ENCODE measurements at places on chromosomes 13 and 19. TPM values are rescaled to one million over a fixed set of nuclear protein-coding genes. Genes with fewer than 3 reads are reported as not detected.

- H3K4me3 ChIP-seq, result no peak overlapping the region
- H3K27ac ChIP-seq, result no peak overlapping the region
- H3K36me3 ChIP-seq, result no peaks in the 10 kb centered on the region
- H3K27me3 ChIP-seq, result no peaks in the 10 kb centered on the region
- peaks cover 11% of the 10 kb centered on the region for H3K4me1 ChIP-seq
These were observed 34.2 kb downstream of the GJA3 start for GRCh38 chr13:20126541-20127261.

ODAD3 gene
- 2.2 TPM for total RNA-seq

GRCh38 chr13:42597505-42597904, 23.6 kb downstream of the TNFSF11 start:
- no peak overlapping the region for H3K4me3 ChIP-seq
- H3K27me3 ChIP-seq, result no peaks in the 10 kb centered on the region
- no peaks in the 10 kb centered on the region for H3K36me3 ChIP-seq
- no peak for DNase-seq
- no peaks in the 10 kb centered on the region for H3K4me1 ChIP-seq

DNA sequence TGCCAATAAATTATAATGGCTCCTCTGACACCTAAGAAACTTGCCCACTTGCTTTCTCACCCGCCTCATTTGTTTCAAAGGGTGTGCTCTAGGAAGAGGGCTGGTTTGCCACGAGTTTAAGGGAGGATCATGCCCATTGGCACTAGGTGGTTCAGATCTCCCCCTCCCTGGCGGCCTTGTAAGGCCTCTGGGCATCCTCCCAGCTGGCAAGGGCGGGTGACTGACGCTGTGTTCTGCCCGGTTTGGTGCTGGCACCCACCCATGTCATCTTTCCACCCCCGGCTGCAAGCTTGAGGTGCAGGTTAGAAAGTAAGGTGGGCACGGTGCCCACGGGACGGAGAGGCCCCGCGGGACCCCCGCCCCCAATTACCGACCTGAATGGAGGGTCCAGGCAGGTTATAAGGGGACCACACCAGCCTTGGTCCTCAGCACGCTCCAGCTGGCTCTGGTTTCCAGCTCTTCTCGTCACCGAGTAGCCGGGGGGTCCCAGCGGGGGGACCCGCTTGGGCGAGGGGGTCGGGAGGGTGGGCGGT, 90.4 kb downstream of the PTPRS start:
- no peak overlapping the region for H3K4me3 ChIP-seq
- H3K36me3 ChIP-seq, result peaks cover 7% of the 10 kb centered on the region
- peak; percentile 93 for DNase-seq
- no peak overlapping the region for H3K27ac ChIP-seq
- no peaks in the 10 kb centered on the region for H3K4me1 ChIP-seq

DNA sequence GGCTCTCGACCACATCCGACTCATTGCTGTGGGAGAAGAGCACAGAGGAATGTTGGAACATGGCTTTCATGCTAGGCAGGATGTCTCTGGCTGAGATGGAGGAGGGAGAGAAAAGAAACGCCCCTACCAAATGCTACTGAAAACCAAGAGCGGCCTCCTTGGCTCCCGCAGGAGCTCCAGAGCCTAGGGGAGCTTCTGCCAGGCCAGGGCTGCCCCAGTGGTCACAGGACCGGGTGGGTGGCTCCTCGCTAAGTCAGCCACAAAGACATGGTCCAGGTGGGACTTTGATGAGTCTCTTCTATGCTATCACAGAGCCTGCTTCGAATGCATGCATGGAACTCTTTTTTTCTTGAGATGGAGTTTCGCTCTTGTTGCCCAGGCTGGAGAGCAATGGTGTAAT, 6.7 kb downstream of the LONP1 start:
- peaks cover 53% of the 10 kb centered on the region for H3K36me3 ChIP-seq
- H3K27ac ChIP-seq, result no peak overlapping the region
- DNase-seq, result no peak
- no peak overlapping the region for H3K4me3 ChIP-seq
- no peaks in the 10 kb centered on the region for H3K27me3 ChIP-seq

DNA sequence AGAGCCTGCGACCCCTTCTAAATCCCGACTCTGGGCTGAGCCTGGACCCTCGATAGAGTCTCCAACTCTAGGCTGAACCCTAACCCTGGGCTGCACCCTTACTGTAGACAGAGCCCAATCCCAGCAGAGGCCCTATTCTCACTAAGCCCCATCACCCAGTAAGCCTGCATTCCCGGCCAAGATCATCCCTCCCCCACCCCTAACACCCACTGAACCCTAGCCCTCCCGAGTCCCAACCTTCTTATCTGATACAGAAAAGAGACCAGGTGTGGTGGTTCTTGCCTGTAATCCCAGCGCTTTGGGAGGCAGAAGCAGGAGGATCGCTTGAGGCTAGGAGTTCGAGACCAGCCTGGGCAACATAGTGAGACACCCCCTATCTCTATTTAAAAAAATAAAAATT, 2.6 kb upstream of the TNFAIP8L1 start:
- H3K4me1 ChIP-seq, result peaks cover 30% of the 10 kb centered on the region
- no peak overlapping the region for H3K27ac ChIP-seq
- no peak overlapping the region for H3K4me3 ChIP-seq
- no peak for DNase-seq
- H3K27me3 ChIP-seq, result no peaks in the 10 kb centered on the region

GRCh38 chr19:48624067-48624594, 4.8 kb downstream of the SPHK2 start:
- no peaks in the 10 kb centered on the region for H3K27me3 ChIP-seq
- peak overlapping the region; percentile 59 for H3K27ac ChIP-seq
- H3K36me3 ChIP-seq, result no peaks in the 10 kb centered on the region
- peak overlapping the region; percentile 65 for H3K4me3 ChIP-seq
- peaks cover 22% of the 10 kb centered on the region for H3K4me1 ChIP-seq

DNA sequence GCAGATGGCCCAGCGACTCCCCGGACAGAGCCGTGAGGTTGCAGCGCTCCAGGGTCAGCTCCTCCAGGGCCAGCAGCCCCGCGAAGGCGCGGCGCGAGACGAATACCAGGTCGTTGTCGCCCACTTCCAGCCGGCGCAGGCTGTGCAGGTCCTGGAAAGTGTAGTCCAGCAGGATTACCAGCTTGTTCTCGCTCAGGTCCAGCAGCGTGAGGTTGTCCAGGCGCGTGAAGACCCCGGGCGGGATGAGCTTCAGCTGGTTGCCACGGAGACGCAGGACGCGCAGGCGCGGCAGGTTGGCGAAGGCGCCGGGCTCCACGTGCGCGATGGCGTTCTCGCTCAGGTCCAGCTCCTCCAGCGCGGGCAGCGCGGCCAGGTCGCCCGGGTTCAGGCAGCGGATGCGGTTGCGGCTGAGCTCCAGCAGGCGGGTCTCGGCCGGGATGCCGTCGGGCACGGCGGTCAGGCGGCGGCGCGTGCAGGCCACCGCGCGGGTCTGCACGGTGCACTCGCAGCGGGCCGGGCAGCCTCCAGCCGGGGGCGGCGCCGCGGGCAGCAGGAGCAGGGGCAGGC, 9.3 kb upstream of the PEAK3 start:
- no peaks in the 10 kb centered on the region for H3K4me1 ChIP-seq
- H3K4me3 ChIP-seq, result no peak overlapping the region
- no peaks in the 10 kb centered on the region for H3K36me3 ChIP-seq
- H3K27me3 ChIP-seq, result peaks cover 42% of the 10 kb centered on the region
- DNase-seq, result no peak

RSPH6A gene
- total RNA-seq, result not detected

DNA sequence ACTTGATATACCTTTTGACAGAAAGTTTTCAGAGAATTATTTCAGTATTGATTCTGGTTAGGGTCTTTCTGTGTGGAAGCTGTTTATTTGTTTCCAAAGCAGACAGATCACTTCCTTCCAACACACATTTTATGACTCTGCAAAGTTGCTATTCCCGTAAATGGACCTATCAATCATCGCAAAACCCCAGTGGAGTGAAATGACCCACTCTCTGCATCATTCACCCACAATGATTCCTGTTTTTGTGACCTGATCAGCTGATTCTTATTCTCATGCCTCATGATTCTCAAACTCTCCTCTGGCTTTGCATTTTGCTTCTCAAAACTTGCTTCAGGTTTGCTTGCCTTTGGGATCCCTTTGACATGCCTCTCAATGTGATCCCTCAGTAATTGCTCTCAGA, 453.7 kb downstream of the PCDH17 start:
- H3K27ac ChIP-seq, result no peak overlapping the region
- H3K4me3 ChIP-seq, result no peak overlapping the region
- no peaks in the 10 kb centered on the region for H3K36me3 ChIP-seq
- no peaks in the 10 kb centered on the region for H3K27me3 ChIP-seq
- DNase-seq, result no peak

ZNF780A gene
- 14.5 TPM for total RNA-seq

FSD1 gene
- total RNA-seq, result not detected

- H3K36me3 ChIP-seq, result no peaks in the 10 kb centered on the region
- peak; percentile 87 for DNase-seq
- H3K4me3 ChIP-seq, result peak overlapping the region; percentile 91
- H3K27ac ChIP-seq, result peak overlapping the region; percentile 98
These were observed 1.2 kb downstream of the EEF2 start for GRCh38 chr19:3983936-3984583.

CAMSAP3 gene
- 7.1 TPM for total RNA-seq

- H3K36me3 ChIP-seq, result no peaks in the 10 kb centered on the region
- peaks cover 38% of the 10 kb centered on the region for H3K27me3 ChIP-seq
- no peak overlapping the region for H3K27ac ChIP-seq
These were observed 3.8 kb downstream of the PDE4A start for GRCh38 chr19:10424011-10424637.

- DNase-seq, result no peak
- peaks cover 5% of the 10 kb centered on the region for H3K4me1 ChIP-seq
- no peaks in the 10 kb centered on the region for H3K36me3 ChIP-seq
- H3K27me3 ChIP-seq, result no peaks in the 10 kb centered on the region
- no peak overlapping the region for H3K4me3 ChIP-seq
These were observed 225.1 kb downstream of the HS6ST3 start for GRCh38 chr13:96314974-96315373.

GRCh38 chr19:57712222-57712621, 3.2 kb upstream of the ZNF154 start:
- no peaks in the 10 kb centered on the region for H3K36me3 ChIP-seq
- DNase-seq, result no peak

DNA sequence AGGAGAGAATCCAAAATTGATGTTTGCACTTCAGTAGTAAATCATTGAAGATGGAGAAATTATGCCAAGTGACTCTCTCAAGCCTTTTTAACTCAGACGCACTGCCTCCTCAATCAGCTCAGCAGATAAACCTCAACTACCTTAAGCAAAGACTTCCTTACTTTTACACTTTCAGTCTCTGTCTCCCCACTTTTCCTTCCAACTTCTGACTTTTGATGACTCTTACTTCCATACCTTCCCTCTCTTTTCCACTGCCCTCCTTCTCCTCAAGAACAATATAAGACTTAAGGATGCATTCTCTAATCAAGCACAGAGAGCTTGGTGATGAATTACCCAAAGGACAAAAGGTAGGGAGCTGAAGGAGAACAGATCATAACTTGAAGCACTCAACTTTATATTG, 4.8 kb upstream of the DACH1 start:
- H3K27me3 ChIP-seq, result no peaks in the 10 kb centered on the region
- no peak overlapping the region for H3K27ac ChIP-seq
- no peaks in the 10 kb centered on the region for H3K36me3 ChIP-seq
- no peaks in the 10 kb centered on the region for H3K4me1 ChIP-seq
- no peak for DNase-seq

GRCh38 chr19:46718157-46718933, 1.4 kb upstream of the PRKD2 start:
- H3K27me3 ChIP-seq, result no peaks in the 10 kb centered on the region
- no peak for DNase-seq
- H3K4me1 ChIP-seq, result peaks cover 18% of the 10 kb centered on the region
- no peak overlapping the region for H3K27ac ChIP-seq
- no peak overlapping the region for H3K4me3 ChIP-seq
- H3K36me3 ChIP-seq, result no peaks in the 10 kb centered on the region

DNA sequence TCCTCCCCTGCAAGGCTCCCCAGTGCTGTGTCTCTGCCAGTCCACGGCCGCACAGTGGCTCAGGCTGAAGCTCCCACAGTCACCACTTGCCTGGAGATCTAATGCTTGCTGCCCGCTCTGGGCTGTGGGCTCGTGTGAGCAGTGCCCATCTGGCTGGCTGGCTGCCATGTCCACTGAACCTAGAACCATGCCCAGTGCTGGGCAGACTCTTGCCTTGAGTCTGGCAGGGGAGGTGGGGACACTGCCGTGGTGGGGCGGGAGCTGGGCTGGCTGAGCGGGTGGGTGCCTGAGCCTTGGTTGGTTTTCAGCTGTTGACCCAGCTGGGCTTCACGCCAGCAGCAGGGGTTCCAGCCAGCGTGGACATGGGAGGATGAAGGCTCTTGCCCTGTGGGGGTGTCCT, 52.3 kb downstream of the CRTC1 start:
- H3K36me3 ChIP-seq, result no peaks in the 10 kb centered on the region
- no peaks in the 10 kb centered on the region for H3K27me3 ChIP-seq
- H3K4me1 ChIP-seq, result no peaks in the 10 kb centered on the region
- peak; percentile 67 for DNase-seq

ARID3A gene
- total RNA-seq, result 8.9 TPM

ZNF497 gene
- 3.4 TPM for total RNA-seq

Data from adrenal gland (tissue), 19 donors.